ENCODE measurements at places on chromosomes 11 and 22. TPM values are rescaled to one million over a fixed set of nuclear protein-coding genes. Genes with fewer than 3 reads are reported as not detected.

- no peak for DNase-seq
Observed at GRCh38 chr11:71364176-71364671, 84.0 kb downstream of the DHCR7 start.

- peak; percentile 58 for DNase-seq
Observed at GRCh38 chr22:30400159-30400558, 3.3 kb downstream of the SEC14L2 start.

- no peak for DNase-seq
Observed at GRCh38 chr11:129275828-129276227, 83.7 kb upstream of the ARHGAP32 start.

DNA sequence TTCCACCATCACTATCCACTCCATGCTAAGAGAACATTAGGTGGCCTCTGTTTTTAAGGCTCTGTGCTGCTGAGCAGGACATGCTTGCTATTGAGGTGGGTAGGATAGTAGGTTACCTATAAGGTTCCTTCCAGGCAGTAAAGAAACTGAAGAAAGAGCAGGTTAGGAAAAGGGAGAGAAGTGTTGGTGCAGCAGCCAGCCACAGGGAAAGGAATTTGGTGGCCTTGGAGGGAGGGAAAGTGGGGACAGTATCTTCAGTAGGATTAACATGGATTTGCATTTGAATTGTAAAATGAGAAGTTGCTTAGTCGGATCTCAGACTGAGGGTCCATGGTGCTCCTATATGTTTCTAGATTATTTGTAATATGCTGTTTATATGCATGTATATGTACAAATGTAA, 49.2 kb upstream of the OLFML1 start:
- DNase-seq = no peak

DNA sequence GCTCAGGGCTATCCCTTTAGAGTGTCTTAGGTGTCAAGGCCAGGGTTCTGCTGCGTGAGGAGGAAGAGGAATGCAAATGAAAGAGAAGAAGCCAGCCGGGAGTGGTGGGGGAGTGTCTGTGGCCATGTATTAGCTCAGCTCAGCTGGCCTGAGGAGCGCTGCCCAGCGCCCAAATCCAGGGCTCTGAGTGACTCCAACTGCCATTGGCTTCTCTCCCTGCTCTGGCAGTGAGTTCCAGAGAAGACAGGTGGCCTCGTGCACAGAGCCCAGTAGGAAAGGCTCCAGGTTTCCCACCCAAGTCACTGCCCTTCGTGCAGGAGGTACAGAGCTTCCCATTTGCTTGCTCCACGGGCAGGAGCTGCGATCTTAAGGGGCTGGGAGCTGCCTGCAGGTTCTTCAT, 302.0 kb downstream of the KIRREL3 start:
- no peak for DNase-seq

DNA sequence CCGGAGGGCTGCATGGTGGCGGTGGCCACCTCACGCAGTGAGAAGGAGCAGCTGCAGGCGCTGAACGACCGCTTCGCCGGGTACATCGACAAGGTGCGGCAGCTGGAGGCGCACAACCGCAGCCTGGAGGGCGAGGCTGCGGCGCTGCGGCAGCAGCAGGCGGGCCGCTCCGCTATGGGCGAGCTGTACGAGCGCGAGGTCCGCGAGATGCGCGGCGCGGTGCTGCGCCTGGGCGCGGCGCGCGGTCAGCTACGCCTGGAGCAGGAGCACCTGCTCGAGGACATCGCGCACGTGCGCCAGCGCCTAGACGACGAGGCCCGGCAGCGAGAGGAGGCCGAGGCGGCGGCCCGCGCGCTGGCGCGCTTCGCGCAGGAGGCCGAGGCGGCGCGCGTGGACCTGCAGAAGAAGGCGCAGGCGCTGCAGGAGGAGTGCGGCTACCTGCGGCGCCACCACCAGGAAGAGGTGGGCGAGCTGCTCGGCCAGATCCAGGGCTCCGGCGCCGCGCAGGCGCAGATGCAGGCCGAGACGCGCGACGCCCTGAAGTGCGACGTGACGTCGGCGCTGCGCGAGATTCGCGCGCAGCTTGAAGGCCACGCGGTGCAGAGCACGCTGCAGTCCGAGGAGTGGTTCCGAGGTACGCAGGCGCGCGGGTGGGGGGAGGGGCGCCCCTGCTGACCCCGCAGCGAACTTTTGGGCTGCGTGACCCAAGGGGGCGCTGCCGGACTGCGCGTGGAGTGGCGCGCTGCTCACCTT, 670 bp downstream of the NEFH start:
- DNase-seq = no peak

Gene FAM180B
- not detected for total RNA-seq

Gene AQP11
- 0.18 TPM for total RNA-seq

Gene CHADL
- total RNA-seq = 0.82 TPM

Gene CERK
- total RNA-seq = 18.2 TPM

- DNase-seq = no peak
Observed at GRCh38 chr11:61749591-61750217, 2.7 kb upstream of the MYRF start.
